Right renal pelvis (tissue), 4 donors: ENCODE measurements at places on chromosomes 7 and 10. TPM values are rescaled to one million over a fixed set of nuclear protein-coding genes. Genes with fewer than 3 reads are reported as not detected.

GRCh38 chr7:103521937-103522336 lies 75.9 kb upstream of the SLC26A5 start:
- DNase-seq = no peak

The NUTM2A gene
- polyA plus RNA-seq = 3.0 TPM

The PRKAR2B gene
- 38.6 TPM for polyA plus RNA-seq

- DNase-seq = peak; percentile 25
Observed at GRCh38 chr10:784403-785088, 95.1 kb upstream of the DIP2C start.

GRCh38 chr10:20877986-20878983 lies 18.8 kb downstream of the NEBL start:
- DNase-seq = no peak

The CDHR1 gene
- 1.2 TPM for polyA plus RNA-seq

GRCh38 chr7:133857376-133858119 lies 269.6 kb upstream of the LRGUK start:
- no peak for DNase-seq

GRCh38 chr7:70975754-70976153 lies 156.2 kb upstream of the GALNT17 start:
- DNase-seq = no peak

DNA sequence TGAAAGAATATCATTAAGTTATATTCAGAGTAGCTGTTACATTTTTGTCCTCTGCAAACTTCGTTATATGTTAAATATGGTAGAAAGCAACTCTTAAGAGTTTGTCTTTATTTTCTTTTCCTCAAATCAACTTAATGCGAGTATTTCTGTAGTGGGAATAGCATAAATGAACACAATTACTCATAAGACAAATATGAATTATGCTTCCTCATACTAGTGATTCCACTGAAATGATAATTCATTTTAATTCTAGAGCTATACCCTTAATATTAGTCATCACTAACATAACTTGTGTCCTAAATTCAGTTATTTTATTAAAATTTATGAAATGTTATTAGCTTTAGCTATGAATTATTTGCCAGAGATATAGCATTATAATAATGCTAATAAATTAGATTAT lies 820.6 kb upstream of the KCND2 start:
- DNase-seq = no peak

The PDZD8 gene
- 41.0 TPM for polyA plus RNA-seq

- DNase-seq = no peak
Observed at GRCh38 chr10:4663162-4663992, 162.6 kb upstream of the AKR1E2 start.

- DNase-seq = peak; percentile 33
Observed at GRCh38 chr7:154864523-154864891, 138.4 kb downstream of the PAXIP1 start.

The PPP1R17 gene
- polyA plus RNA-seq = not detected

DNA sequence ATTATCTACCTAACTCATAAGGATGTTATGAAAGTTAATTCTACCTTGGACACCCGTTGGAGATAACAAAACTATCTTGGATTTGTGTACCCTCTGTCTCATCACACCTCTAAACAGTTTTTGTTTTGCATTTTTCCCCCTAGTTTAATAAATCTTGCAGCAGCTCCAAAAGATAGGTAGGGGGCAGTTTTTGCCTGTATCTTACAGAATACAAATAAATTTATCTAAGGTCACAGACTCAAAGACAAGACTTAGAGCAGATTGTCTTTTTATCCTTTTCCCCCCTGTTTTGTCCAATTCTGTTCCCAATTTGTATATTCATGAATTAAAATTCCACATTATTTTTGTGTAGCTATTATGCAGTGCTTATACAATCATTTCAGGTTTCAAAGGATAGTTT lies 5.0 kb upstream of the SORCS1 start:
- DNase-seq = no peak

The NUTM2B gene
- 1.4 TPM for polyA plus RNA-seq

The PPP1R9A gene
- polyA plus RNA-seq = 27.1 TPM

The EVX1 gene
- polyA plus RNA-seq = 0.12 TPM

The TFR2 gene
- 0.82 TPM for polyA plus RNA-seq

DNA sequence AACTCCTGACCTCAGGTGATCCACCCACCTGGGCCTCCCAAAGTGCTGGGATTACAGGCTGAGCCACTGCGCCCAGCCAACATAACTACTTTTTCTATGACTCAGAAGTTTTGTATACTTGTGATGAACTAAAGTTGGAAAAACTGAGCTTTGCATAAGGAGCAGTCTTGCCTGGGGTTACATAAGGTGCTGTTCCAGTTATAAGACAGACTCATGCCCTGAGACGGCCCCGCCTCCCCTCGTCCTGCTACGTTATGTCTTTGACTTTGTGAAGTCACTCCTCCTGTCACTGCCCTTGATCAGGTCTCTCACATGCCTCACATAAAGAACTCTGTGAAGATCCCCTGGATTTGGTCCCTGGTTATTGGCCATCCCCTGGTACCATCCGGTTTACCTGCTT lies 40.4 kb upstream of the OPN4 start:
- DNase-seq = no peak

The SUN3 gene
- polyA plus RNA-seq = not detected

DNA sequence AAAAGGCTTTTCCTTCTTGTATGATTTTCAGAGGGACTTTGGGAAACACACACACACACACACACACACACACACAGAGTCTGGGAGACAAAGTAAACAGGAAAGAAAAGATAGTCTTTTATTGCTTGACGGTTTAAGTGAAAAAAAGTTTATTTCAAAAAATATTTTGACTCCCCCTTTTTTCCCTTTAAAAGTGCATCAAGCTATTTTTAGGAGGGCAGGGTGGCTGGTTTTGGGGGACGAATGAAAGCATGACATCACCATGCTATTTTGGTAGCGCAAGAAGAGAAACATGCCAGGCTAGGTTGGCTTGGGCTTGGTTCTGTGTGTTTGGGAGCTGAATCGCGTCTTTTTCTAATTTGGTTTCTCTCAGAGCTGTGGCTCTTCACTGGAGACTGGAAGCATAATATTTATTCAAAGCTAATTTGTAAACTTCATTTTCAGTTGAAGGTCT lies 129.2 kb downstream of the BAMBI start:
- no peak for DNase-seq

- no peak for DNase-seq
Observed at GRCh38 chr10:74530981-74531380, 295.4 kb upstream of the KAT6B start.

DNA sequence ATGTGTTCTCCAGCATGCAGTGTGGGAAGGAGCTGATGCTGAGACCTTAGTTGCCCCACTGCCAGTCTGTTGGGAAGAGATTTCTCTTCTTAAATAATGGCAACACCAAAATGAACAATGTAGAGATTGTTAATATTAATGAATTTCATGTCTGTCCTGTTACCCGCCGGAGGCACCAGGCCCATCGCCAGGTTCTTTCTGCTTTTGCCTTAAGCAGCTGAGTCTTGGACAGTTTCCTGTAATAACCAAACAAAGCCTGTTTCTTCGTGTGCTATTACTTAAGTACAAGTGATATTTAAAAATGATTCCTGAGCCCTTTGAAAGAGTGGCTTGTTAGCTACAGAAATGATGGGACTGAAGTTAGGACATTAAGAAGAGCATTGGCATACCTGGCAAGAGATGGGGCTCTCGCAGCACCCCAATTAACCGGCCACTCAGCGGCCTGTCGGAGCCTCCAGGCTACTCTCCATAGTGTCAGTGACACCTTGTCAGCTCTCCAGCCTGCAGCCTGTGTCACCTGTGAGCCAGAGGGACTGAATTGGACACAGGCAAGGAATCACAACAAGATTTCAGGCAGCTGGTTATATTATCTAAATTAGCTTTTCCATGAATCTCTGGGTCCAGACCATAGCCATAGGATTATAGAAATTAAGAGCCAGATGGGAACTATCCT lies 142.0 kb downstream of the CELF2 start:
- no peak for DNase-seq

The VAX1 gene
- not detected for polyA plus RNA-seq

DNA sequence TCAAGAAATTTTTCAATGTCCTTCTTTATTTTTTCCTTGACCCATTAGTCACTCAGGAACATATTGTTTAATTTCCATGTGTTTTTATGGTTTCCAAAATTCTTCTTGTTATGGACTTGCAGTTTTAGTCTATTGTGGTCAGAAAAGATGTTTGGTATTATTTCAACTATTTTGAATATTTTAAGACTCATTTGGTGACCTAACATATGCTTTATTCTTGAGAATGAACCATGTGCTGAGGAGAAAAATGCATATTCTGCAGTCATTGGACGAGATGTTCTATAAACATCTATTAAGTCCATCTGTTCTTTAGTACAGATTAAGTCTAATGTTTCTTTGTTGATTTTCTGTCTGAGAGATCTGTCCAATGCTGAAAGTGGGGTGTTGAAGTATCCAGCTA lies 42.3 kb upstream of the MDFIC start:
- DNase-seq = no peak

GRCh38 chr10:1070919-1071318 lies 14.7 kb downstream of the WDR37 start:
- no peak for DNase-seq

The PON3 gene
- 1.6 TPM for polyA plus RNA-seq

DNA sequence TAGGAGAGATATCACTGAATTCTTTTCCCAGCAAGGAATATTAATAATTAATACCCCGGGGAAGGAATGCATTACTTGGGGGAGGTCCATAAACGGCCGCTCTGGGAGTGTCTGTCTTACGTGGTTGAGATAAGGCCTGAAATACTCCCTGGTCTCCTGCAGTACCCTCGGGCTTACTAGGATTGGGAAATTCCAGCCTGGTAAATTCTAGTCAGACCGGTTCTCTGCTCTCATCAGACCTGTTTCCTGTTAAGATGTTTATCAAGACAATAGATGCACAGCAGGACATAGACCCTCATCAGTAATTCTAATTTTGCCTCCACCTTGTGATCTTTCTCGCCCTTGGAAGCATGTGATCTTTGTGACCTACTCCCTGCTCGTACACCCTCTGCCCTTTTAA lies 162.8 kb upstream of the KCND2 start:
- no peak for DNase-seq

GRCh38 chr10:45439365-45439764 lies 65.3 kb downstream of the ALOX5 start:
- no peak for DNase-seq

The C10orf67 gene
- polyA plus RNA-seq = 1.9 TPM

- no peak for DNase-seq
Observed at GRCh38 chr10:115514895-115515294, 421.7 kb downstream of the ATRNL1 start.

The NEBL gene
- 87.7 TPM for polyA plus RNA-seq

DNA sequence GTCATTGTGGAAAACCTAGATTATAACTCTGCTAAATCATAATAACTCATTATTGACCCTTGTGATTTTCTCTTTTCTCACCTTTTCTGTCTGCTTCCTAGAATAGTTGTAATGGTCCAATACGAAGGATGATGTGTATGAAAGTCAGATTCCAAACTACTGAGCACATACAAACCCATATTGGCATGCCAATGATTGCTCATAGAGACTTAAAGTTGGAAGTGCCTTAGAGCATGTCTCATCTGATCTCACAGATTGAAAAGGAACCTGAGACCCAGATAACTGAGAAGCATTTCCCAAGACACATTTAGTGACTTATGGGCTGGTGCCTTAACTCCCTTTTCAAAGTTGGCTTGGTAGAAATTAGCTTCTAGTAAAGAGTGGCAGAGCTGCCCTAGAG lies 594.3 kb downstream of the REEP3 start:
- DNase-seq = no peak
